ENCODE measurements at places on chromosomes 2 and 18.
A peak's percentile ranks its signal among the peaks of the same experiment; 100 is the strongest.

DNA sequence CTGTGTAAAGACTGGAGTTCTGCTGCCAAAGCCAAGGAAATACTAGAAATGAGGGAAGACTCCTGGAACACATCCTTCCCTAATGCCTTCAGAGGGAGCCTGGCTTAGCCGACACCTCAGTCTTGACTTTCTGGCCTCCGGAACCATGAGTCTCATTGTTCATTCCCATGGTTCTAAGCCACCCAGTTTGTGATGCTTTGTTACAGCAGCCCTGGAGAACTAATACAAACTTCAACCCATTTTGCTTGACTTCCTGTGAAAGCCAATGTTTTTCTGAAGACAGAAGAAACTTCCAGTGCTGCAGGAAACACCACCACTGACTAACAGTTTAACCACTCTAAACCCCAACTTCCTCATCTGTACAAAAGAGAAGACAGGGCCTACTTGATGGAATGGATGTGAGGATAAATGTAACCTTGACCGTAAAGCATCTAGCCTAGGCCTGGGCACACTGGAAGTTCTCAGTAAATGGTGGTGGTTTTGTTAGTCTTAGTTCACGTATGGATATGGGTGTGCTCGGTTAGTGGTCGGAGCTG lies 85.9 kb upstream of the RFX8 start:
- DNase-seq: peak; percentile 96

GRCh38 chr2:227451655-227451992 lies 20.3 kb upstream of the AGFG1 start:
- no peak for DNase-seq

DNA sequence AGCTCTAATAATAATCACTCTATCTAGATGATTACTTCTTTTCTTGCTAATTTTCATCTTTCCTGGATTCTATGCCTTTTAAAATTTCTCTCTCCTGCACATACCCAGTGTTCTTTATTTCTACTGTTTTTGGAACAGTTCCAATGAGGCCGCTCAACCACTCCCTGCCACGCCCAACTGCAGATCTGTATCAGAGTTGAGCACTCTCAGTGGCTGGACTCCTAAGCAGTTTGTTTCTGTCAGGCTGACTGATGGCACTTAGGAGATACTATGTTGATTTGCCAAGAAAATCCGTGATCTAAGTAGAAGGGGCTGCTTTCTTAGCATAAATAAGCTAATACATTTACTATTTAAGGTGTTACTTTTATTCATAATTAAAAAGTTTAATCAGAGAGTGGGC lies 192.8 kb downstream of the ARHGAP15 start:
- no peak for DNase-seq

DNA sequence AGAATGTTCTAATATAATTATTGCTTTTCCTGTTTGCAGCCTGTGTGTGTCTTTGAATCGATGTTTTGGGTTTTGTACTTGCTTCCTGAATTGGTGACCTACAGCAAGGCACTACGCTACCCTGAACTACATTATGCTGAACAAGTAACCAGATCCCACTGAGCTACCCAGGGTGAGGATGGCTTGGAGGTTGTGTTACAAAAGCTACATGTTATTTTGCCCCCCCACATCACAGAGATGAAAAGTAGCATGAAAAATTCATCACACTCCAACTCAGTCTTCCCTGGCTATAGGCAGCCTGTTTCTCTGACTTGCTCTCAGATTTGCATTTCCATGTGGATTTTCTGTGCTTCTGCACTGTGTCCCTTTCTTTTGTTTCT lies 162.1 kb downstream of the LDLRAD4 start:
- DNase-seq: no peak

GRCh38 chr2:23513872-23514793 lies 129.2 kb downstream of the KLHL29 start:
- DNase-seq: no peak

All from MV-4-11 (cell line).